ENCODE measurements at places on chromosomes 16 and 17. TPM values are rescaled to one million over a fixed set of nuclear protein-coding genes. Genes with fewer than 3 reads are reported as not detected.

The PLLP gene
- total RNA-seq, result 0.16 TPM

The PRSS36 gene
- total RNA-seq, result 0.17 TPM

The PRAC2 gene
- not detected for total RNA-seq

The NETO2 gene
- total RNA-seq, result 3.3 TPM

The SULT1A2 gene
- total RNA-seq, result not detected

Data from bronchial smooth muscle cell (primary cell).